ENCODE measurements at places on chromosomes 16 and 17. TPM values are rescaled to one million over a fixed set of nuclear protein-coding genes. Genes with fewer than 3 reads are reported as not detected.

Gene EVI2A
- total RNA-seq: 0.68 TPM

Gene ZNF689
- 2.0 TPM for total RNA-seq

Gene KRTAP9-4
- not detected for total RNA-seq

Gene DHODH
- 4.3 TPM for total RNA-seq

Gene PMFBP1
- total RNA-seq: 2.0 TPM

Gene WFIKKN2
- not detected for total RNA-seq

Gene RNF157
- 0.26 TPM for total RNA-seq

Gene CRYM
- 13.9 TPM for total RNA-seq

Gene MPO
- total RNA-seq: not detected

Gene P2RX1
- 2.1 TPM for total RNA-seq

Gene NPTX1
- under 0.01 TPM for total RNA-seq

Gene SCIMP
- total RNA-seq: 0.45 TPM
